CD4-positive, alpha-beta T cell treated with Interleukin-21 for 1 hour (primary cell): ENCODE measurements at places on chromosomes 12 and 14.

- DNase-seq: no peak
Measured at GRCh38 chr12:51592034-51592705, 1.1 kb downstream of the SCN8A start.

- DNase-seq: no peak
Measured at GRCh38 chr14:97638864-97639263, 841.7 kb downstream of the VRK1 start.

- no peak for DNase-seq
Measured at GRCh38 chr14:103194256-103195045, 71.2 kb downstream of the TNFAIP2 start.

DNA sequence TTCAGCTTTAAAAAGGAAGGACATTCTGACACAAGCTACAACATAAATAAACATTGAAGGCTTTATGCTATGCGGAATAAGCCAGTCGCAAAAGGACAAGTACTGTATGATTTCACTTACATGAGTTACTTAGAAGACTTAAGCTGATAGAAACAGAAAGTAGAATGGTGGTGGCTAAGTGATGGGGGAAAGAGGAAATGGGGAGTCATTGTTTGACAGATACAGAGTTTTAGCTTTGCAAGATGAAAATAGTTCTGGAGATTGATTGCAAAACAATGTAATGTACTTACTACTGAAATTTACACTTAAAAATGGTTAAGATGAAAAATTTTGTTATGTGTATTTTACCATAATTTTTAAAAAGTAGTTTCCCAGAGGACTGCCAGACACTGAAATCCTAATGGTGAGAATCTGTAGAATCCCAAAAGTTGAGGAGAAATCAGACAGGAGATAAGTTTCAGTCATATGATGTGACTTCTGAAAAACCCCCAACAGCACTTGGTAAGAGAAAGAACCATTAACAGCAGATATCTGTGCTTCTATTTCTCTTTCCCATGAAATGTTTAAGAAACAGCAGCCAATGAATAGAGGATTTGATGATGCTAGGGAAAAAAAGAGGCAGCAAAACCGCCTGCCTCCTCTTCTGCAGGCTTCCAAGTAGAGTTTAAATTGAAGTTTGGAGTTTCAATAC, 16.6 kb upstream of the CLEC2A start:
- peak; percentile 36 for DNase-seq

DNA sequence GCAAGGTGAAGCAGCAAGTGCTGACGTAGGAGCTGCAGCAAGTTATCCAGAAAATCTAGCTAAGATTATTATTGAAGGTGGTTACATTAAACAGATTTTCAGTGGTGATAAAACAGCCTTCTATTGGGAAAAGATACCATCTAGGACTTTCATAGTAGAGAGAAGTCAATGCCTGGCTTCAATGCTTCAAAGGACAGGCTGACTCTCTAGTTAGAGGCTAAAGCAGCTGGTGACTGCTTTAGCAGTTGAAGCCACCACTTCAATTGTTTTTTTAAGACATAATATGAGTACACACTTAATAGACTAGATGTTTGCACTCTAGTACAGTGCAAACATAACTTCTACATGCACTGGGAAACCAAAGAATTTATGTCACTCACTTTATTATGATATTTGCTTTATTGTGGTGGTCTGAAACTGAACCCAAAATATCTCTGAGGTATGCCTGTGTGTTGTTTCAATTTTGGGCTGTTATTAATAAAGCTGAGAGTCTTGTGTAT, 1026.9 kb upstream of the FOXG1 start:
- DNase-seq: no peak

DNA sequence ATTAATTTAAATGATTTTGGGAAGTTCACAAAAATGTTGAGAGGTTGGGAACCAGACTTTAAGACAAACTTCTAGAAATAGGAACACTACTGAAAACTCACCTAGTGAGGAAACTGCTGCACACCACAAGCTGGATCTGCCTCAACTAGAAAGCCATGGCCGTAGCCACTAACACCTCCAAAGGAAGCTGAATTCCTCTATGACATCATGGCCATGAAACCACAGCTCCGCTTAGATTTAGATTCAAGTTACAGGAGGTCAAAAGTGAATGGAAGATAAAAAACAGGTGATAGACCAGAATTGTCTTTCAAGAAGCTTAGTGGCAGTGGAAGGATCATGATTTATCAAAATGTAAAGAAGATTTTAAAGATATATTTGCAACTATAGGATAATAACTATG, 208.8 kb upstream of the ALG10 start:
- no peak for DNase-seq

DNA sequence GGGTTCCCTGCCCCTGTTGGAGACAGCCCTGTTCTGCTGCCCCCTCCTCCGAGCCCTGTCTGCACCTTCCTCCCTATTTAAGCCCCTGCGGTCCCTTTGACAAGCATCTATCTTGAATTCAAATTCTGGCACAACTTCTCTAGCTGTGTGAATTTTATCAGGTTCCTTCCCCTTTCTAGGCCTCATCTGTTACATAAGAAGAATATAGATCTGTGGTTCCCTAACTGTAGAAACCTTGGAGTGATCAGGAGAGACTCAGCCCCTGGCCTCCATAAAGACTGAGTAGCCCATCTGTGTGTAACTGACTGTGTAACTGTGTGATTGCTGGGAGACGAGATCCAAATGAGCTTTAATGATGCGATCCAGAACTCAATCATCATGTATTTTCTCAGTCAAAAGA, 13.0 kb upstream of the RACGAP1 start:
- no peak for DNase-seq

DNA sequence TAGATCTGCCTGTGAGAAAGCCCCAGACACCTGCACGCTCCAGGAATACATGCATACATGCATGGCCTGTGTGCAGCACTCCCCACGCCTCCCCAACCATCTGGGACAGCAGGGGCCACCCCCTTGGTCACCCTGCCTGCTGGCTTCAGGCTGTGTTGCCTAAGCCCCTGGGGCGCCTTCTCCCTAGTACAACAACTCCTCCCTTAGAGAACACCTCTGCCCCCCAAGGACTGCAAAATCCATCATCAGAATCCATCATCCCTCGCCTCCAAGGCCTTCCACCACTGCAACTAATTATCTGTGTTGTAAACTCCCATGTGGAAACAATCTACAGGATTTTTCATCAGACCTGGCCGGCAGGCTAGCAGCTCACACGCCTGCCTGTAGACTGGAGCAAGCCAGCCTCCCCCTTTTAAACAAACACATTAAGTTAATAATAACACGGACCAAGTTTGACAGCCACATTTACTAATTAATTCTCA, 36.8 kb downstream of the ZFP36L1 start:
- DNase-seq: no peak

DNA sequence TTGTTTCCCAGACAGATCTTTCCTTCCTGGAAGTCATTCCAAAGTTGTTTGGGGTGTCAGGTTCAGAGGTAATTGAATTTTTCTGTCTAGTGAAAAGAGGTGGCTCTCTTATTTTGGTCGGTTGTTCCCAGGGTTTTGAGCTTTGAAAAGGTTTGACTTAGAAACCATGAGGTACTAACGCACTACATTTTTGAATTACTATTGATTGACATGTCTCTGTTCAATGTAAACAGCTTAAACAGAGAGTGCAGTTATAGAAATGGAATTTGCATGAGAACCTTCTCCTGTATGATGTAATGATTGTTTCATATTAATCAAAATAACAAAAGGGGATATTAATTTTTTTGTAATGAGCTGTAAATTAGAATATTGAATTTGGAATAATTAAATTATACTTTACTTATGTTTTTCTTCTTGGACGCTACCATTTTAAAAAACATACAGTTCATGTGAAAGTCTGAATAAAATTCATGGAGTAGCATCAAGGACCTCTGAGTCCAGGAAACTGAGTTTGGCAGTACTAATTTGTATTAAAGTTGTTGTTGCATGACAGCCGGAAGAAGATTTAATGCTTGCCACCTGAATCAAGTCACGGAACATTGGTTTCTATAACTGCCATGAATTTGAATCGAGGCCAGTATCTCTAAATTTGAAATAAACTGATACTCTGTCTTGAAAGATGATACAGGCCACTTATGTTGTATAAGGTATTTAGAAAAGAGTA, 41.7 kb downstream of the NPAS3 start:
- DNase-seq: no peak

DNA sequence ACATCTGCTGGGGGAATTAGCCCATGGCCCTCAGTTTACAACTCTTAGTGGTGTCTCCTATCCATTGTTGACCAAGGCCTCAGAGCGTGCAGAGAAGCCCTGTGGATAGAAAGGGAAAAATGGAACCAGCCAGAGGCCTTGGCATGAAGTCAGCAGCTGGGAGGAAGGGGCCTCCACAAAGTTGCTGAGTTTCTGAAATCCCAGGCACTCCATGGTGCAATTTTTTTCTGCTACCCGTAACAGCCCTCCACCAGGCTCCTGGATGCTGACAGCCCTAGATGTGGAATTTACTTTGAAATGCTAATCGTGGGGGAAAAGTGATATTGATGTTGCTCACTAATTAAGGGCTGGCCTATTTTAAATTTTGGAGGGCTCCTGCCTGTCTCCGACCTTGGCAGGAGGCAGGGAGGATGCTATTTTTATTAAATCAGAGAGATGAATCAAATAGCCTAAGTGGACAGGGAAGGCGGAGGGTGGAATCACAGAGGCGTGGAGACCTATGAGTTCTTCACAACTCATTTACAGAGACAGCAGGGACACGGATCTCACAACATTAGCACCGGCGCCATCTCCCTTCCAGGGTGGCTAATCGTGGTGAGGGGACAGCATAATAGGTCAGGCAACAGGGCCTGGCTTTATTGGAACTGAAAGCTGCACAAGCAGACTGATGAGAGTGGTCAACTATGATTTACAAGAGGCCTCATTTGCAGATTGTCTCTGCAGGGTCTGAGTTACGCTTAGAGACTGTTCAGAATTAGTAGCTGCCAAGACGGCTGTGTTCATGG, 99.8 kb upstream of the WSCD2 start:
- DNase-seq: no peak

DNA sequence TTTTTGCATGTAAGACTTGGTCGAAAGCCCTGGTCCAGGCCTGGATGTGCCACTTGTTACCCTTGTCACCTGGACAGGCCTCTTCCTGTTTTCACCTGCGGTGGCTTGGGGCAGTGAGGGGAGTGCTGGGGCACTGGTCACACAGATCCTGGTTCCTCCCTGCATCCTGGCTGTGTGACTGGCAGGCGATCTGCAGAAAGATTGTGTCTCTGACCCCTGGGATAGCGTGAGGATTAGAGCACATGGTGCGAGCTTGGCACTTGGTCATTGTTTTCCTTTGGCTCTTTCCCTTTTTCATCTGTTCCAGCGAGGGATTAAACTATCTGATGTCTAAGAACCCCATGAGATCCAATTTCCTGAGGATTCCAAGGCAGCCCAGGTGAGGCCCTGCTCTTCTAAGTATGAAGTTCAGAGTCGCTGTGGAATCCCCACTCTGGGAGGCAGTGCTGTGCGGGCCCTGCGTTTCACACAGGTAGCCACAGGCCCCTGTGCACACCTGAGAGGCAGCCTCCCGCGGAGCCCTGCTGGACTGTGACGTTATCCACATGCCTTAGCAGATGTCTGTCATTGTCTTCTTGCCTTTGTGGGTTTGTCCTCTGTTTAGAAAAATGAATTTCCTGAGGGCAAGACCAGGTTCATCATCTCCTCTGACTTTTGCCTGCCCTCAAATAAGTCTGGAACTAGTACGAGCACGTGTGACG, 288.4 kb downstream of the CACNA1C start:
- DNase-seq: no peak

DNA sequence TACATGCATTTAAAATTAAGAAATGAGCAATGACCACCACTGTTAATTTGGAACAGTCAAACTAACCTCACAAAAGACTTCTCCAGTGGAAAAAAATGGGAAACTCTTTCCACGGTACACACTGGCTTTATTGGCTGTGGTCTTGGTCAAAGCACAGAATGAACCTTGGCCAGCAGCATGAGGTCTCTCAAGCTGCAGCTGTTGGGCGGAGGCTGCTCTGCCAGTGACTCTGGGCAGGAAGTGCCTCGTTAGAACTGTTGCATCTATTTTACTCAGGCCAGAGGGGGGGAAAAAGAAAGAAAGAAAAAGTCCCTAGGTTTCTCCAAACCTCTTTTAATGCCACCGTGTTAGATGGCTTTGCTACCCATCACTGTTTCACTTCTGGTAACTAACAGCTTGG, 279.8 kb upstream of the DIO2 start:
- peak; percentile 1 for DNase-seq

GRCh38 chr12:30985814-30986452, 59.4 kb downstream of the TSPAN11 start:
- DNase-seq: no peak

GRCh38 chr12:126353604-126354003, 1288.4 kb downstream of the AACS start:
- DNase-seq: no peak

DNA sequence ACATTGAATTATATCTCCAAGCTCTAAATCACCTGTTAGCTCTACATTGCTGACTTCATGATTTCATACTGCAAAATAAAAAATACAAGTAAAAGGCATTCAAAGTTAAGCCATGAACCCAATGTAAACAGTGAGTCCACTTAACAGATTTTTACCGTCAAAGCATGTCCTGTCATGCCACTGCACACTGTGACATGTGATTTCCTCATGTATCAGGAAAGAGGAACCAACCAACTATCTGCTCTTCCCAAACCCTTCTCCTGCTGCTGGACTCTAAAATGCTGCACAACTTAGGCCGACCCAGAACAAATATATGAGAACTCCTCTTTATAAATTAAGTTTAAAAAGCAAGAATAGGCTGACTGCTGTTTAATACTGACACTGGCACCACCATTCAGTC, 37.5 kb downstream of the TM7SF3 start:
- no peak for DNase-seq

- no peak for DNase-seq
Measured at GRCh38 chr14:82911930-82912329, 1378.3 kb upstream of the SEL1L start.

DNA sequence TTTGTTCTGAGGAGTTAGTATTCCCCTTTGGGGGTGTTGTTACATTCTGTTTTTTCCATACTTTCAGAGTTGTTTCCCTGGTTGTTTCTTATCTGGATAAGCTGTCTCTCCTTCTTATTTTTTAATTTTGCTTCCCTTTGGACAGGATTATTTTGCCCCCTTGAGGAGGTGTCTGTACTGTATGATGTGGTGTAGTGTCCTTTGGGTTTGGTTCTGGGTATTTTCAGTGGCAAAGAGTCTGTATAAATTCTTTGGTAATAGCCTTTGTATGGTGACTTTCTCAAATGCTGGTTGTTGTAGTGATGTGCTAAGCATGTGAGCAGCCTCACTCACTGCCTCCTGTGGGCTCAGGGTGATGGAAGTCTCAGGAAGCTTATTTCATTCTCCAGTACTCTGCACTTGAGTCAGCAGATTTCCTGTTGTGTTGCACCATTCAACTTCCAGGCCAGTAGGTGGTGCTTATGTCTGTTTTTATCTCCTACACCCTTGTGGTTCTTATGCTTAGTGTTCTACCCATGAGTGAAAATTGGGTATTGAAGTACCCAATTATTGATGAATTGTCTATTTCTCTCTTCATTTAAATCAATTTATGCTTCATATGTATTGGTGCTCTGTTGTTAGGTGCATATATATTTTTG, 103.3 kb upstream of the PMCH start:
- DNase-seq: peak; percentile 12
